C1 segment of cervical spinal cord (tissue), 14 donors: ENCODE measurements at places on chromosomes 2 and 18.

DNA sequence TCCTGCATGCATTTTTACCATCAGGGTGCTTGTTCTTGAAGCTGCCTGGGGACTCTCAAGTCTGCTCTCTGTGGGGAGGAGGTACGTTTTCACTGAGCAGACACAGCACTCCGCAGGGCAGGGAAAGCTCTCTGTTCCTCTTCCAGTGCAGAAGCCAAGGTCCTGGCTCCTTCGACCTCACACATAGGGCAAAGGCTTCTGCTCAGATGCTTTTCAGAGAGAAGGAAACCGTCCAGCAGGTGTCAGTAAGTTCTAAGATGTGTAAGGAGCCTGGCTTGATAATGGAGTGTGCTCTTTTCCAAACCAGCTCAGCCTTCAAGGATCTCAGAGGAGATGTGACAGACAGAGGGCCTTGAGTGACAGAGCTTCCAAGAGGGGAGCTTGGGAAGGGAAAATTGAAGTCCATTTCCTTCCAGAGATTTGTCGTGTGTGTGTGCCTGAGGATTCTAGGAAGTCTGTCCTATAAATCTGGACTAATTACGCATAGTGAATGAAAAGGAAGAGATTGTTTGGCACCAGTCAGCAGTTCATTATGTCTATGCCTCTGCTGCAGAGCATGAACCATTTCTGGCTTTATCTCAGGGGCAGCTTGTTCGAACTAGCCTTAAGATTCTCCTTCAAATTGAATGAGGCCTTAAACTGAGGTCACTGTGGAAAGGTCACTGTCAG lies 67.3 kb upstream of the UPP2 start:
- no peak for DNase-seq

- DNase-seq: no peak
Measured at GRCh38 chr18:55239740-55240139, 280.5 kb upstream of the CCDC68 start.

GRCh38 chr2:234436482-234436837 lies 60.4 kb downstream of the ARL4C start:
- DNase-seq: no peak

- DNase-seq: no peak
Measured at GRCh38 chr2:218128781-218129457, 3.1 kb downstream of the CXCR2 start.

DNA sequence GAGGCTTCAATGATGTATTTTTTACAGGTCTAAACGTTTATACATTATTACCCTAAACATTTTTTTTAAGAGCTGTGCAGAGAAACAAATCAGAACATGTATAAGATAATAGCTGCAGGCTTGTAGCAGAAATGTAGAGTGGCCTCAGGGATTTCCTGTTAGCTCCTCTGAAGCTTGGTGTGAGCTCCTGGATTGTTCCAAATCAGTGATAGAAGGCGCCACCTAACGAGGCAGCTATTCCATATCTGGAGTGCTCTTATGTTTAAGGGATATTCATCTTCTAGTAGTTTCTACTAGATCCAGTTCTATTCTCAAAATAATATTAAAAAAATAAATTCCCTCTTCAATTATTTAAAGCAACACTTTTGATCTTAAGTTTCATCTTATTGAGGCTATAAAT lies 93.1 kb downstream of the LRP1B start:
- DNase-seq: no peak

GRCh38 chr2:109118321-109118720 lies 10.7 kb upstream of the SH3RF3 start:
- DNase-seq: no peak

DNA sequence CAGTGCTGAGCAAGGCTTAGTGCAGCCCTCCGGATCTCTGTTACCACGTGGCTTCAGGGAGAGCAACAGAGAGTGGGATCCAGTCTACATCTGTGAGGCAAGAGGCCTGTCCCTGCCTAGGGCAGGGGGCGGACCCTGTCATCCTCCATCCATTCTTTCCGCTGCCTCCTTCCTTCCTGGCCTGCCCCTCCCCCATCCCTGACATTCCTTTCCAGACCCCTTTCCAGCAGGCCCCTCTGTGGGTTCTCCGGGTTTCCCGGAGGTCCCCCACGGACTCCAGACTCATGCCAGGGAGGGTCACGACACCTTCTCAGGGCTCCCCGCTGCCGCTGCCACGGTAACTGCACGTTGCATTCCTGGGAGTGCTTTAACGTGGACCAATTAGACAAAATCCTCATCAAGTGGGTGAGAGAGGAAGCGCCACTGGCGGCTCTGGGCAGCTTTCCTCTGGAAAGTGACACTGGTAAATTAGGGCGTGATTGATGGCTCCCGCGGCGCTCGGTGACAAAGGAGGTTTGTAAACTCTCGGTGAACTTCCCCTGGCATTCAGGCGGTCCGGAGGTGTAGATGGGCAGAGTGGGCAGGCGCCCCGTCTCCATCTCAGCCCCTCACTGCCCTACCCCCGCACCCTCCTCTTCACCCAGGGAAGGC lies 11.4 kb downstream of the ATOH8 start:
- DNase-seq: no peak

DNA sequence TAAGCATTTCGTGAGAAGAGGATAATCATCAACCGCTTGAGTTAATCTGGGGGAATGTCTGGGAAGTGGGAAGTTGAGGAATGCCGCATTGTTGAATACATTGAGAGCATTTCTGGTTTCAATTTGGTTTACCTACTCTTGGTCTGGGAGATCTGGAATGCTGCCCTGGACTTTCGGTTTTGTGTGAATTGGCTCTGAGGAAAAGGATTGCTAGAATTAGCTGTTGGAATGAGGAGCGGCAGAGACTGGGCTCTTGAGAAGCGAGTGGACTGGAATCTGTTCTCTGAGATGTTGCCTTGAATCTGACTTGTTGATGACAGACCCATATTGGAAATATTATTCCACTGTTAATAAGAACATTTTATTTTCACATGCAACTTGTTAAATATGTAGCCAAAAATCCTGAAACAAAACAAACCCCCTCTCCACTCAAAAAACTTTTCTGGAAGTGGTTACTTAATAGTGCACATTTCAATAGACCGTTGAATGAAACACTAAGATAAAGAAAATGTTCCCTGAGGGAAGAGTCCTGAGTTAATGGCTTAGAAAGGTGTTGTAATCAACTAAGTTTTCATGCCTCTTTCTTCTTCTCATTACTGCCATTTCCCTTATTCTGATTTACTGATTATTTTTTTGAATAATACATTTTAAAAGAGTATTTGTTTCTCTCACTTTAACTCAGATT lies 50.8 kb downstream of the PTPRM start:
- DNase-seq: no peak

GRCh38 chr2:55061523-55062344 lies 11.5 kb upstream of the RTN4 start:
- no peak for DNase-seq

GRCh38 chr2:63675026-63675425 lies 86.3 kb downstream of the MDH1 start:
- no peak for DNase-seq

- no peak for DNase-seq
Measured at GRCh38 chr2:136085453-136086209, 32.3 kb downstream of the CXCR4 start.

GRCh38 chr2:230956827-230957755 lies 32.0 kb upstream of the GPR55 start:
- DNase-seq: no peak

DNA sequence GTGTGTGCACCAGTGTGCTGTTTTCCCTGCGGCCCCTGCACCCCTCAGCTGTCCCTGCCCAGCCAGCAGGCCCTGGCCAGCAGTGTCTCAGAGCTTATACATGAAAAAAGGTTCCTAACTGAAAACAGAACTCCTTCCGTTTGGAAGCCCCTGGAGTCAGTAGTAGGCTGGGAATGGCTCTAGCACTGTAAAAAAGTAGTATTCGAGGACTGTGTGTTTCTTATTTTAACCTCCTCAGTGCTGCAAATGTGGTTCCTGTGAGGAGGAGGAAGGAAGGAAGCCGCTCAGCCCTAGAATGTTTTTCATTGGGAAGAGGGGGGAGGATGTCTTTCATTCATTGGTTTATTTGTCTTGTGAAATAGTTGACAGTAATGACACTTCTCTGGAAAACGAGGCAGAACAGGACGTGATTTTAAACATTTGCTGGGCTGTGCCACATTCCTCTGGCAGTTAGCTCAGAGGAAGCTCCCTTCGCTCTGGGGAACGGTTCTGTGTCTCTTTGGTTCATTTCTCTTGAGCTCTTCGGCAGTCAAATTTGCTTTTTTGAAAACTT lies 103.5 kb downstream of the SPTBN1 start:
- no peak for DNase-seq

DNA sequence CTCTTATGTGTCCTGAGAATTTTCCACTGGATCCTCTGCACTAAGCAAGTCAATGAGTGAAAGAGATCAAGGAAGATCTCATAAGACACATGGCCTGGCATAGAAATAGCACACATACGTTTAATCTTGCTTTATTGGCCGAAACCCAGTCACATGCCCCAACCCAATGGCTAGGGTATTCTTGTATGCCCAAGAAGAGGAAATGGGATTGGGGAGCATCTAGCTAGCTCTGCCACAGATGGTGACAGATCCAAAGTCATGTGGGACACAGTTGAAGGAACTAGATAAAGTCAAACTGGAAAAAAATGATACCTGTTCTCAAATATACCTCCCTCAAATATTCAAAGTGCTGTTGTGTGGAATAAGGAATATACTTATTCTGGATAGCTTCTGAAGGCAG lies 74.7 kb downstream of the CD28 start:
- DNase-seq: no peak

GRCh38 chr2:199278099-199278498 lies 179.6 kb downstream of the SATB2 start:
- DNase-seq: no peak
